MV-4-11 (cell line): ENCODE measurements at places on chromosomes 3 and 15.
A peak's percentile ranks its signal among the peaks of the same experiment; 100 is the strongest.

DNA sequence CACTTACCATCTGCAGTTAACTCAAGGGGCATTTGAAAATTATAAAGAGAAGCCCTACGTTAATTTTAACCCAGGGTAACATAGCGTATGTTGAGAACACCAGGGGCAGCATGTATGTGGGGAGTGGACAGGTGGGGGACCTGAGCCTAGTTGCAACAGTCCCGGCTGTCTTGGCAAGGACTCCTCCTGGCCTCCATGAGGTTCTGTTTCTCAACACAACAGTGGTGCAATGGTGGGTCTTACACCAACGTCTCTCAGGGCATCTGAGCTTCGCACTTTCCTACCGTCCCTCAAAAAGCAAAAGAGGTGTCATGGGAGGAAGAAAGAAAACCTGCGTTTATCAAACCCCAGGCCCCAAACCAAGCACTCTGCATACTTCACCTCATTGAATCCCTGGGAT is 50.6 kb downstream of the MGLL start:
- no peak for DNase-seq

GRCh38 chr3:38579551-38580449 is 69.7 kb downstream of the SCN5A start:
- peak; percentile 91 for DNase-seq

DNA sequence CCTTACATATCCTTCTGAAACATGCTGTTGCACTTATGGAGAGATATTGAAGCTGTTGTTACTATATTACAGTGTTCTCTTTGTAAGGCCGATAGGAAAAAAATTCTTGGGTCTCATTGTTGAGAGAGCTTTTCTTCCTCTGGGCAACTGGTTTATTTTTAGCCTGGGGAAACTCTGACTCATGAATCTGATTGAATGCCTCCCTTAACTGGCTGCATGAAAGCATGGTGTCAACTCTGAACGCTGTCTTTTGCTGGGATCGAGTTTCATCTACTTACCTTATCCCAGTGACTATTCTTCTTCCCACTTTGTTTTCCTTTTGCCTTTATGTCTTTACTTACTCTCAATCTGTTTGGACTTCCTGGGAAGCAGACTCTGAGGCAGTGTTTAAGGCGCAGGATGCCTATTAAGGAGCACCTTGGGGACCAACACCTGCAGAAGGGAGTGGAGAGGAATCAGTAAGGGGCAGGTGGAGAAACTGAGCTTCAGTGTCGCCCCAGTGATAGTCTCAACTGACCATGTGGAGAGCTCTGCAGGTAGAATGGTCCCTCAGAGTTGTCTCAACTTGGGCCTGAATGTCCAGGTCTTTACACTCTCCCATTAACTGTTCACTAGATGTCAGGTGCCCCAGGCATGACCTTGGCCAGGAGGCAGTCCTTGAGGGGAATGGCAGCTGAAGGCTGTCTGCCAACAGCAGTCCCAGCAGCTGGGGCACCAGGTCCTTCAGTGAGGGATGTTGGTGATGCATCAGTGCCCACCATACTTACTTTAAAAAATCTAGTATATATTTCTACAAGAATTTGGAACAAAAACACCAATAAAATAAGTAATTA is 88.9 kb upstream of the CCNL1 start:
- peak; percentile 69 for DNase-seq

- peak; percentile 18 for DNase-seq
Measured at GRCh38 chr3:141849056-141849815, 27.2 kb upstream of the ATP1B3 start.

DNA sequence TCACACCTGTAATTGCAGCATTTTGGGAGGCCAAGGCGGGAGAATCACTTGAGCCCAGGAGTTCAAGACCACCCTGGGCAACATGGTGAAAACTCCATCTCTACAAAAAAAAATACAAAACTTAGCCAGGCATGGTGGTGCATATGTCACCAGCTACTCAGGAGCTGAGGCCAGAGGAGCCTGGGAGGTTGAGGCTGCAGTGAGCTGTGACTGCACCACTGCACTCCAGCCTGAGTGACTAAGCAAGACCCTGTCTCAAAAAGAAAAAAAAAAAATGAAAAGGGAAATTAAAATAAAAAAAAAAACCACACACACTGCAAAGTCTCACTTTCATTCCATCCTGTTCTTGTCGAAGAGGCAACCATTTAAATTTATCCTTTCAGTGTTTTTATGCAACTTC is 100.8 kb upstream of the PIAS1 start:
- peak; percentile 60 for DNase-seq

DNA sequence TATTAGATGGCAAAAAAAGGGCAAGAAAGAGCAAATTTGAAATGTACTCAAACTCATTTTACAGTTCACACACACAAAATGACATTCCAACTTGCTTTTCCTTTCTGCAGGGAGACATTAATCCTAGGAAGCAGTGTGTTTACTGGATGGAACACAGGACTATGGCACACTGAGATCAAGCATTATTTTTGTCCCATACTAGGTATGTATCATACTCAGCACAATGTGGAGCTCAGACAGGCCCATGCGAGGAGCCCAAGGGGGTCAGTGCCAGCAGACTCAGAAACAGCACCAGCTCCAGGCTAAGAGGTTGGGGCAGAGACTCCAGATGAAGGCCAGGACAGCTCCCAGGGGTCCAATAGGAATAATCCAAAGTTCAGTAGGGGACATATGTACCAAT is 30.8 kb upstream of the SLC35G2 start:
- no peak for DNase-seq

- DNase-seq: no peak
Measured at GRCh38 chr3:82938821-82939328, 1177.4 kb upstream of the GBE1 start.

- DNase-seq: no peak
Measured at GRCh38 chr3:134342259-134342658, 32.0 kb downstream of the AMOTL2 start.

- no peak for DNase-seq
Measured at GRCh38 chr15:47209591-47209990, 507.7 kb upstream of the SEMA6D start.

- DNase-seq: no peak
Measured at GRCh38 chr15:77633913-77634265, 1.2 kb upstream of the LINGO1 start.

GRCh38 chr3:86990012-86990733 is 776 bp downstream of the VGLL3 start:
- DNase-seq: no peak

DNA sequence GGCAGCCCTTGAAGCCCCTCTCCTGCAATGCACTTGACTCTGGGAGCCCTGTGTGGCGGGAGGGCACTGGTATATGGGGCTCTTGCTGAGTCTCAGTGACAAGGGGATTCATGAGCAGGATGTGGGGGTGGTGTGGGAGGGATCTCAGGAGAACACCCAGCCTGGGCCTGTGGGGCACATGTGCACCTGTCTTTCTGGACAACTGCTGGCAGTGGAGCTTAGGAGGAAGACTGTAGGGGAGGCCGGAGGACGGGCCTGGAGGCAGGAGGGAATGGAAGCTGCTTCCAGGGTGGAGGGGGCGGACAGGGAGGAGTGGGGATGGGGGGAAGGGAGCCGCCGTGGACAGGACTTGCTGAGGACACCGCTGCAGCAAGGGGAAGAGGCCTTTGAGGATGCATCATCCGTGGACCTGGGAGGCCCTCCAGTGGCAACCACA is 10.8 kb upstream of the SNRPA1 start:
- no peak for DNase-seq

- no peak for DNase-seq
Measured at GRCh38 chr15:34147371-34148140, 45.7 kb downstream of the PGBD4 start.

DNA sequence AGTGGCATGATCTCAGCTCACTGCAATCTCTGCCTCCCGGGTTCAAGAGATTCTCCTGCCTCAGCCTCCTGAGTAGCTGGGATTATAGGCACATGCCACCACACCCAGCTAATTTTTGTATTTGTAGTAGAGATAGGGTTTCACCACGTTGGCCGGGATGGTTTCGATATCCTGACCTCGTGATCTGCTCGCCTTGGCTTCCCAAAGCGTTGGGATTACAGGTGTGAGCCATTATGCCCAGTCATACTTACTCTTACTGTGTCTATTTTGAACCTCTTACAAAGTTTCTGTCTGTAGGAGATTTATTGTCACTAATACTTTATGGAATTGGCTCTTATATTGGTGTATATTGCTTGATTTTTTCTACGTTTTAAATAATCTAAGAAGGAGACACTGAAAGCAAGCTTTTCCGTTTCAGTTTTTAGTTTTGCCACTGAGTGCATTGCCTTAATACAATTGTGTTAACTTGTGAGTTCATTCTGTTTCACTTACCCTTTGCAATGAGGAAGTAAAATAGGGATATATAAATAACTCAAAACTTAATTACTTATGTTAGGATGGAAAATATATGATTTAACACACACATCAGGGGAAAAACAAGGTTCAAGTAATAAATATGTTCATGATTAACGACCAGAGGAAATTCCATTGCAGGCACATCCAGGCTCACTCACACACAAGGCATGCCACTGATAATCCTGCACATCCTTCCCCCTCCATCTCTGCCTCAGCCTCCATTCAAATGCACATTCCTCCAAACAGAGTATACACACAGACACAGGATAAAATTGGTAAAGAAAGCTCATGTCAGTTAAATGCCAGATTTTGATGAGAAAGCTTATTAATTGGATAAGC is 279.3 kb upstream of the RASGRP1 start:
- peak; percentile 47 for DNase-seq

DNA sequence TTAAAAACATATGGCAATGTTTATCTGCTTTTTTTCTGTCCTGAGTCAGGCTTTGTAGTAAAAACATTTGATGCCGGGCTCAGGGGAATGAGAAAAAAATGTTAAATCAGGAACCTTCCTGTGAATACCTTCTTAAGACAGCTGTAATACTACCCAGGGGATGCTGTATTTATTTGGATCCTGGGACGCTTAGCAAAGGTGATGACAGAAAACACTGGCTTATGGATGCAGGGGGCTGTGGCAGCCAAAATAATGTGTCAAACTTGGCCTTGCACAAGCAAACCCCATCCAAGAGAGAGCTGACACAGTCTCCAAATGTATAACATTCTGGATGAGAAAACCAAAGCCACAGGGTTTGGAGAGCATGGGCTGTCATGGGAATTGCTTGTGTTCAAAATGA is 438.2 kb upstream of the PROK2 start:
- no peak for DNase-seq

GRCh38 chr15:87450314-87450713 is 806.2 kb downstream of the NTRK3 start:
- no peak for DNase-seq

DNA sequence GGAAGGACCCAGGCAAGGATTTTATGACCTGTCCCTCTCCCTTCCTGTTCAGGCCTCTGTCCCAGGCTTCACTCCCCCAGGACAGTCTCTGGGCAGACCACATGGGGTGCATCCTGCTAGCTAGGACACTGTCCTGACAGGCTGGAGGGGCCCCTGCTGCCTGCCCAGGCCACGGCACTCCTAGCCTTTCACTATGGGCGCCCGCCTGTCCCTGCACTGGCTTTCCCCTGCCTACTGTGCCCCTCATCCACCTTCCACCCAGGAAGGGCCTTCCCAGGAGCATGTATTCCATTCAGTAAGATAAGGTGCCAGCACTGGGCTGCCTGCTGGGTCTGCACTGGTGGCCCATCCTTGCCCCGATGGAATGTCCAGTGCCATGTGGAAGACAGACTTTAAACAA is 145.3 kb downstream of the DNAJB8 start:
- DNase-seq: no peak

DNA sequence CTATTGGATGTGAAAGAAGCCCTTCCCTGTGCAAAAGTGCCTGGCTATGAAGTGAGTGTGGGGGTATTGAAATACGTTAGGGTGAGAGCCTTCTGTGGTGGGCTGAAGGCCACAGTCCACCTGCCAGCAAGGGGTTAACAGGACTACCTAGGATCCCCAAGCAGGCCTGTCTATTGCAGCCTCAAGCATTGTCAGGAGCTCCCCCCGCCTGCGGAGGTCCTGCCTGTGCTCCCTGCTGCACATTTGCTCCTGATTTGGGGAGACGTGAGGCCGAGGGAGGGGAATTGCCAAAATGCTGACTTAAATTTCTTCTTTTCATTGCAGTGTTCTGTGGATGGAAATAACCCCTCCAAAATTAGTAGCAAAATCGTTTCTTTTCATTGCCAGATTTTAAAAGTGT is 56.2 kb downstream of the GABRG3 start:
- DNase-seq: no peak

DNA sequence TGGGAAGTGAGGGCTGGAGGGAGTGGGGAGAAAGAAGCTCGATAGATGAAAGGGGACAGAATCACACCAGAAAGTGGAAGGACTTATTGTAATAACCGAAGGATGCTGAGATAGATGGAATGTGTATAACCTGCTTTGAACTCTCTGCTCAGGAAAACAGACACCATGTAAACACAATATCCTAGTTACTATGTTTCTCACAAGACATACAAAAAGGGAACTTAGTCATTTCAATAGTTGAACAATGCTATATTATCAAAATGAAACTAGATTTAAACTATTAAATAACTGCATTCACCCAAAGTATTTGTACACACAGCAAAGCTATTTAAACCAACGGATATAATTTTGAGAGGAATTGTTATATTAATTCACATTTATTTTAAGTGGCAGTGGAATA is 108.3 kb upstream of the GADL1 start:
- DNase-seq: no peak

DNA sequence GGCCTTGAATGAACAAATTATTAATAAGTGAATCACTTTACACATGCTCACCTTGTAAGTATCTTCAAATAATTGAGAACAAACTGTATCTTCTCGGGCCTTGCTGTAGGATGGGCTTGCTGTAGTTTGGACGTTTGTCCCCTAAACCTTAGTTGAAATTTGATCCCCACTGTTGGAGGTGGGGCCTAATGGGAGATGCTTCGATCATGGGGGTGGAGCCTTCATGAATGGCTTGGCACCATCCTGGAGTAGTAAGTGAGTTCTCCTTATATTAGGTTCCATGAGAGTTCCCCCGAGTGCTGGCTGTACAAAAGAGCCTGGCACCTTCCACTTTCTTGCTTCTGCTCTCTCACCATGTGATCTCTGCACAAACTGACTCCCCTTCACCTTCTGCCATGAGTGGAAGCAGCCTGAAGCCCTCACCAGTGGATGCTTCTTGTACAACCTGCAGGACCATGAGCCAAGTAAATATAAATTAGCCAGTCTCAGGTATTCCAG is 29.3 kb downstream of the PIGB start:
- DNase-seq: peak; percentile 8

DNA sequence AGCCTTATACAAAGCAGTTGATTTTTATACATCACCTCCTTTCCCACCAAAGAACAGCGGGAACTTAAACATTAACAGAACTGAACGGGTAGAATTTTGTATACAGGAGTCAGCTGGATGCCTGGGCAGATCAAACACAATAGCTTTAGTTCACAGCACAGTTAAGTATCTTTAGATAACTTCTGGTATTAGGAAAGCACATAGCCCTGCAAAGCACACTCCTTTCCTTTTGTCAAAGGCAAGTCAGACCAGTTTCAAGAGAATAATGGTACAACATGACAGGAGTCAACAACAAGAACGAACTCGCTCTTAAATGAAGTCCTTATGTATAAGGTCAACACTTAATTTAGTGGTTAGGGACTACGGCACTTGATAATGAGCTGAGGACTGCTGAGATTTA is 26.3 kb downstream of the ABCC5 start:
- DNase-seq: no peak

GRCh38 chr15:66715720-66716655 is 14.0 kb downstream of the SMAD6 start:
- peak; percentile 14 for DNase-seq

GRCh38 chr3:130823996-130824395 is 69.9 kb upstream of the ATP2C1 start:
- DNase-seq: no peak
